ENCODE measurements at places on chromosomes 12 and 14. TPM values are rescaled to one million over a fixed set of nuclear protein-coding genes. Genes with fewer than 3 reads are reported as not detected.

The LRRIQ1 gene
- total RNA-seq, result not detected

DNA sequence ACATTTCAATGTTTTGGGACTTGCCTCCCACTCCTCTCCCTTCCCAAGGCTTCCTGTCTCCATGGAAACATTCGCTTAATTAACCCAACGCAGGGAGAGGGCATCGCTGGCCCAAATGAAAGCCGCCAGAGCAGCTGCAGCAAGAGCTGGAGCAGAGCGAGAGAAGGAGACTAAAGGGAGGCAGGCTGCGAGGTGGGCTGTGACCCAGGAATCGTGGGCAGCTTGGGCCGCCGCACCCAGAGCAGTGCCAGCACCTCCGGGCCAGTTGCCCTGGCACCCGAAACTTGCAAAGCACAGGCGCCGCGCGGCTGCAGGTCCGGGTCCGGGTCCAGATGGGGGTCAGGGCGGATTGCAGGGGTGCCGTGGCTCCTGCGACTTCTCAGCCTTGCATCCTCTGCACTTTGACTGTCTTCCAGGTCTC, 43.5 kb upstream of the PTPRQ start:
- no peak for DNase-seq

The CCDC198 gene
- total RNA-seq, result not detected

The CELA1 gene
- 0.26 TPM for total RNA-seq

The ST8SIA1 gene
- total RNA-seq, result 2.9 TPM

DNA sequence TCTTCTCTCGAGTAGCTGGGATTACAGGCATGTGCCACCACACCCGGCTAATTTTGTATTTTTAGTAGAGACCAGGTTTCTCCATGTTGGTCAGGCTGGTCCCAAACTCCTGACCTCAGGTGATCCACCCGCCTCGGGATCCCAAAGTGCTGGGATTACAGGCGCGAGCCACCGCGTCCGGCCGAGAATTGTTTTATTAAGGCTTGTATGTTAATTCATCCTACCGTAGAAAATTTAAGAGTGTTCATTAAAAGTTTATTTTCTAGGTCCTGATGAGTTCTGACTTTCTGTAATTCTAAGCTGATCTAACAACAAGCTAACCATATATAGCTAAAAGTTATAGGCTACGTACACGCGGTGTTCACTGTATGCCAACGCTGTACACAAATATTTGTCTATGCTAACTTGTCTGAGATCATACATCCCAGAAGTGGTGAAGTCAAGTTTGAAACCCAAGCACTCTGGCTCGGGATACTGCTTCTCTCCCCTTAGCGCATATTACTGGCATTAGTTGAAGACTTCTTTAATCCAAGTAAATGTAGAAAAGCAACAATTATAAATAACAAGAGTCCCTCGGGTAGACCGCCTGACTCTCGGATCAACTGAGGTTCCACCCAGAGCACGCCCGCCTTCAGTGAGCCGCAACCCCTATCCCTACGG, 570 bp upstream of the MRPS35 start:
- DNase-seq, result no peak

DNA sequence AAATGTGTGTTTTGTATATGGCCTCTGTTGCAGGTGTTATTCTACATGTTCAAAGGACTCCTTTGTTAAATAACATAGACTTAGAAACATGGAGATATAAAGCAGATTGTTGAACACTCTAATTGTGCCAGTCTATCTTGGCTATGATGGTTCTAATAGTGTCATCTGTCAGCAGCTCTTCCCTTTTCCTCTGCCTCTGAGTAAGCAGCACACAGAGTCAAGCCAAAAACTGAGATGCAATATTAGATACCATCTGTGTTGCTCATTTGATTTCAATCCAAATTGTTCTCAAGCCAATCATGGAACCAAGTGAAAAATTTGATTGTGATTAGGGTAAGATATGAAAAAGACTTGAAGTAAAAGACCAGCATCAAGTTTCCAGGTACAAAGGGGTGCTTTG, 871.1 kb upstream of the MGAT4C start:
- no peak for DNase-seq

The PTGER2 gene
- total RNA-seq, result 9.6 TPM

DNA sequence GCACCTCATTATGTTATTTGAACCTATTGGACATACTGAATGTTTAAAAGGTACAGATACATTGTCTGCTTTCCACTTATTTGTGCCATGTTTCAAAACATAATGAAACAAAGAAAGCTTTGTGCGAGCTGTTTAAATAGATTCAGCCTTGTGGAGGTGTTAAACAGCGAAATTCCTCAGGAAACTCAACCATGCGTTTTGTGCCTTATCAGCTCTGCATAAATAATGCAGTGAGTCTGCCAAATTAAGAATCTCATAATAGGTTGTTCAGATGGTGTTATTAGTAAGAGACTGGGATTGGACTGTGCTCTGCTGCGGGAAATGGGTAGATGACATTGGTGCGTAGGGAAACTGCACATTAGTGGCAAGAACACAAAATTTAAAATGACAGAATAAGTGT, 163.7 kb upstream of the CLEC14A start:
- no peak for DNase-seq

- DNase-seq, result no peak
Observed at GRCh38 chr12:1949771-1950470, 31.5 kb upstream of the CACNA2D4 start.

- DNase-seq, result no peak
Observed at GRCh38 chr12:23887055-23887835, 62.2 kb downstream of the SOX5 start.

- peak; percentile 36 for DNase-seq
Observed at GRCh38 chr12:52171950-52172512, 19.8 kb downstream of the KRT80 start.

The CATSPERB gene
- 0.91 TPM for total RNA-seq

- DNase-seq, result no peak
Observed at GRCh38 chr12:58967561-58967960, 47.3 kb upstream of the LRIG3 start.

GRCh38 chr14:97978341-97978740, 1181.2 kb downstream of the VRK1 start:
- DNase-seq, result peak; percentile 86

- DNase-seq, result no peak
Observed at GRCh38 chr12:56658921-56659320, 13.1 kb upstream of the ATP5F1B start.

DNA sequence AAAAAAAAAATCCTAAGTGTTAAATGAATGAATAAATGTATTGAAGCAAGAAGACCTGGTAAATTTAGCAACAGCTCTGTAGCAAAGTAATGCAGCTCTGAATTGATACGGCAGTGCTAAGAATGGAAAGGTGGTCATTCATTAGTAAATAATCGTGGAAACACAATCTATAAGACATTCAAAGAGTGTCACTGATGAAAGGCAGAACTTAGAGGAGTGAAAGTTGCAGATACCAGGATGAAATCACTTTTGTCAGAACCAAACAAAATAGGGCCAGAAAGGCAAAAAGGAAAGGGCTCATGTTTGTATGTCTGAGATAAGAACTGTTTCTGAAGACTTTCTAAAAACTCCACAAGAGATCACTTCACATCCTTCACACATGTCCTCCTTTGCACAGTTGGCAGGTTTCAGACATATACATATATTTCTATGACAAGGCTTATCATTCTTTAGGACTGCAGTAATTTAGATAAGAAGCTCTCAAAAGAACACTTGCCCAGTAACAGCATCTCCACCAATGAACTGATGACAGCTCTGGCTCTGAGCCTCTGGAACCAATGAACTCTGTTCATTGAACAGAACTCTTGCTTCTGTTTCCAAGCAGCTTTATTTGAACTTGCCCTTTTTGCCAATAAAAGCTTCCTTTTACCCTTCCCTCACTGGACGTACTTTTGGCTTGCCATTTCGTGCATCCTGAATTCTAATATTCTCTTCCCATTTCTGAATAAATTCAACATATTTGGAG, 4.2 kb upstream of the LRR1 start:
- no peak for DNase-seq

The VRTN gene
- not detected for total RNA-seq

GRCh38 chr14:88934351-88934806, 109.9 kb downstream of the TTC8 start:
- DNase-seq, result no peak

All from activated T-cell treated with anti-CD3 and anti-CD28 coated beads, Interleukin-2, amount 50 U/mL, for 72 hours (primary cell).